Fibroblast of lung (primary cell): ENCODE measurements at places on chromosomes 11 and 22.
A peak's percentile ranks its signal among the peaks of the same experiment; 100 is the strongest.

- DNase-seq, result no peak
Observed at GRCh38 chr11:84419616-84420015, 1133.4 kb upstream of the CCDC90B start.

DNA sequence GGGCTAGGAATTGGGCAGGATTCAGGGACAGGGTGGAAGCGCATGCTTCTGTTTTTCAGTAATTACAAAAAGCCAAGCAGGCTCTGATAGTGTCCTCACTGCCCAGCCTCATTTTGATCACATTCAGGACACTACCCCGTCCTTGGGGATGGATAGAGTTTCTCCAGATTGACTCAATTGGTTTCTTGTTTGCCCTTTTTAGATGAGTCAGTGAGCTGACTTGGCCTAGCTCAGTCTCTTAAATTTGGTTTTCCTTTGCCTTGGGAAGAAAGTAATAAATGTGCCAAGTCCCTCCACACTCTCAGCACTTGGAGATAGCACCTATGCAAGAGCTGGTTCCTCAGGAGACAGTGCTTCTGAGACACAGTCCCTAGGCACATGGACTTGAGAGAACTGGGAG is 25.5 kb downstream of the DKK3 start:
- peak; percentile 72 for DNase-seq

DNA sequence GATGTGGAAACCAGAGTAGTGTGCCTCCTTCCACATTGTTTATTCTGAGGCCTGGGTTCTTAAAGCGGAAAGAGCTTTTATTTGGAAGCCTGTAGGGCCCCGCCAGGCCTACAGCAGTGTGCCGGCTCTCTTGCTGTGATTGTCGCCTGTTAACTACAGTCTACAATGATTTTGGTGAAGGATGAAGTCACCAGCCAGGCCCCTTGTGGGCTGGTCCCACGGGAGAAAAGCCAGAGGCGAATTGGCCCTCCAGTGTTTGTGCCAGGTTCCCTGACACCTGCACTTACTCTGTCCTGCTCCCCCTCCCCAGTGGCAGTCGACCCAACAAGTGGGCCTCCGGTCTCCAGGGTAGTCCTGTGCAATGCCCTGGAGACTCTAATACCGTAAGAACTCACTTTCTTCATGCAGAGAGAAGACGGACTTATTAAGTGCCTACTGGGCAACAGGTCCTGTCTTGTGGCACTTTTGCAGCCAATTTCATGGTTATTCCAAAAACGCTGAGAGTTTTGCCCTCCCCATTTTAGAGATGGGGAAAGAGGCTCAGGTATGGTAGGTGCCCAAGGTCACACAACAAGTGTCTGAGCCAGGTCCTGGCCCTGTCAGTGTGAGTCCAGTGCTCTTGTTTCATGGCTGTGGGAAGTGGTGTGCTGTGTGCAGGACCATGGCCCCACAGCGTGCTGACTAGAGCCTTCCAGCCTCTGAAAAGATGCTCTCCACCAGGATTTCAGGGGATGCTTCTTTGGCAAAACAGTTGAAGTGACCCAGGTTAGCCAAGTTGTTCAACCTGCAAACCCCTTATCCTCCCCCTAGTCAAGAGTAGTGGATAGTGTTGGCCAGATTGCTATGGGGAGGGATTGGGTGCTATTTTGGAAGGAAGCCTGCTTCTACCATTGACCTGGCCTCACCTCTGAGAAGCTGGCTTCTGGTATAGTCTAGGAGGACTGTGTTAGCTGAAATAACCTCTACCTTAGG is 1.4 kb downstream of the MICAL2 start:
- DNase-seq, result no peak

GRCh38 chr11:70727899-70728620 is 329.7 kb downstream of the CTTN start:
- DNase-seq, result no peak

GRCh38 chr22:44730490-44731356 is 21.7 kb upstream of the ARHGAP8 start:
- no peak for DNase-seq

DNA sequence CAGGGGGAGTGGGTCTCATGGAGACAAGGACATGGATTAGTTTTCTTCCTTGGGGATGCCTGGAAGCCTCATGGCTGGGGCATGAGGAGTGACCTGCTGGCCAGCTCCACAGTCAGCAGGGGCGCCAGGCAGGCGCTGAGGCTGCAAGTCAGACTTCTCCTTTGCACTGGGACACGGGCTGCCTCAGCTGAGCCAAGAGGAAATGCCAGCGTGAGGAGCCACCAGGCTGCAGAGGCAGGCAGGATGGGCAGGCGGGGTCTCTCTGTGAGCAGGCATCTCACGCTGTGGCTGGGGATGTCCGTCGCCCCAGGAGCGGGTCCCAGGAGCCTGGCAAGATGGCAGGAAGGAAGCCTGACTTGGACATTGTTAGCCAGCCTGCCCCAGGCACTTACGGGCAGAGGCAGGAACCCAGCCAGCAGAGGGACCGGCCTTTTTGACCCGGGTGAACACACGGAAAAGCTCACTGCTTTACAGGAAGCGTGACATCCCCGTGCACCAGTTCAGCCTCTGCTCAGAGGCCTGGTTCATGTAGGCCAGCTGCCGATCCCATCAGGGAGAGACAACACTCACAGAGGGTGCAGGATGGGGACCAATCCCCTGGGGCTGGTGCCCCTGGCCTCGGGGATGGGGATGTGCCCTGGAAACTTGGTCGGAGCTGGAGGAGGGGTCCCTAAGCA is 10.2 kb downstream of the GNB1L start:
- peak; percentile 56 for DNase-seq

DNA sequence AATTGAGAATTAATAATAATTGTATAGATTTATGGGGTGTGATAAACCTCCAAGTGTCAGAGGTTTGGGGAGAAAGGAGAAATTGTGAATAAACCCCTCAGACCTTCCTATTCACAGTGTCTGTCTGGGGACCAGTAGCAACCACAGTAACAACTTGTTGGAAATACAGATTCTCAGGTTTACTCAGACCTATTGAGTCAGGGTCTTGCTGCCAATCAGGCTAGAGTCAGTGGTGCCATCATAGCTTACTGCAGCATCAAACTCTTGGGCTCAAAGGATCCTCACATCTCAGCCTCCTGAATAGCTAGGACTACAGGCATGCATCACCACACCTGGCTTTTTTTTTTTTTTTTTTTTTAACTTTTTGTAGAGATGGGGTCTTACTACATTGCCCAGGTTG is 17.3 kb downstream of the SLC3A2 start:
- no peak for DNase-seq

DNA sequence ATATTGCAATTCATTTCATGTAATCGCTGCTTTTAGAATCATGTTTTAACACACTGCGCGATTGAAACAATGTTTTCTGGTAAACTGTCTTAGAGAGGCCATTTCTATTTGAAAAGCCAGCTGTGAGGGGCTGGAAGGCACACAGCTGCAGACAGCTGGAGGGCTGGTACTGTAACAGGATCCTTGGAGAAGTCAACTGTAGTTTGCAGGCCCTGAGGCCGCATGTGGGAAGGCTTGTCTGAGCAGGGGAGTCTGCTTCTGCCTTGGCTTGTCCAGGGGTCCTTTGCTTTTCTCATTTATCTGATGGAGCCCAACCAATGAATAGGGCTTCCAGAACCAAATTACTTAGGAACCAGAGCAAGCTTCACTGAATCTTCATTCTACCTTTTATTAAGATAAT is 313.5 kb downstream of the BLID start:
- DNase-seq, result peak; percentile 79

GRCh38 chr22:26786398-26786797 is 129.0 kb downstream of the MIAT start:
- DNase-seq, result no peak

- DNase-seq, result no peak
Observed at GRCh38 chr11:15204711-15205110, 90.0 kb downstream of the INSC start.

GRCh38 chr11:450809-451451 is 851 bp downstream of the PTDSS2 start:
- peak; percentile 63 for DNase-seq

DNA sequence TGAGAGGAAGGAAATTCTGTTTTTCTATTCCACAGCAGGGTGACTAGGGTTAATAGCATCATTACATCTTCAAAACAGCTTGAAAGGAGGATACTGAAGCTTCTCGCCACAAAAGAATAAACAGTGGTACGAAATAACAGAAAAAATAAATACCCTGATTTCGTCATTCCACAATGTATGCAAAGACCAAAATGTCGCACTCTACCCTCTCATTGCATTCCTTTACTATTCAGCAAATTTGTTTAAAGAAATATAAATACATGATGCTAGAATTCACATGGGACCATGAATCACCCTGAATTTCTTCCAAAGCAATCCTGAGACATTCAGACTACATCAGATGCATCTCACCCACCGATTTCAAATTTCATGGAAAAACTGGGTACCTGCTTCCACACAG is 112.3 kb upstream of the TOP3B start:
- no peak for DNase-seq

DNA sequence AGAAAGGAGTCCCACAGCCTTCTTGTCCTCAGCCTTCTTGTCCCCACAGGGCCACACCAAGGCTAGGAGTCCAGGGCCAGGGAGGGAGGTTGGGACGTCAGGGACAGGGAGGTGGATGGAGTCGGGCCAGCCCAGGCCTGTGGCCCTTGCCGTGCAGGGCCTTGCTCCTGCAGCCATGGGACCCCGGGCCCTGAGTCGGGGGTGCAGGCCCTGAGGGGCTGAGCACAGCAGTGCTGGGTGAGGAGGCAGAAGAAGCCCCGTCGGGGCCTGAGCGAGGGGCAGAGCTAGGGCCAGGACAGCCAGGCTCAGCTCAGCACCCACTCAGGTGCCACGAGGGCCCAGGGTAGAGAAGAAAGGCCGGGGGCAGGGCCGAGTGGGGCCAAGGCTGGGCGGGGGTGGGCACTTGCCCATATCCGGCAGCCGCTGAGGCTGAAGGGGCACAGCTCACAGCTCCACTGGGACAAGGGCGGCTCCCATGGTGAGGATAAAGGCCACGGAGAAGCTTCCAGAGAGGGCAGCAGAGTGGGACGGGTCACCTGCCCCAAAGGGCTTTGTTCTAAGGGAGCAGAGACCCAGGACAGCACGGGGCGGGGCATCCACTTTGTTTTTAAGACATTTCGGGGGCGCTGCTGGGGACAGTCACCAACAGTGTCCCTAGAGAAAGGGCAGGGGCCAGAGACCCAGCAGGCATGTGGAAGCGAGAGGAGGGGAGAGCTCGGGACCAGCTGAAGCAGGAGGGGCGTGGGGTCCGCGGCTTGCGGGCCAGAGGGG is 3.6 kb downstream of the MLC1 start:
- no peak for DNase-seq

- DNase-seq, result no peak
Observed at GRCh38 chr22:23213581-23214334, 33.4 kb downstream of the BCR start.

GRCh38 chr22:19632668-19633148 is 81.6 kb upstream of the SEPTIN5 start:
- DNase-seq, result peak; percentile 4

- DNase-seq, result no peak
Observed at GRCh38 chr11:134905928-134906327, 493.9 kb upstream of the B3GAT1 start.

DNA sequence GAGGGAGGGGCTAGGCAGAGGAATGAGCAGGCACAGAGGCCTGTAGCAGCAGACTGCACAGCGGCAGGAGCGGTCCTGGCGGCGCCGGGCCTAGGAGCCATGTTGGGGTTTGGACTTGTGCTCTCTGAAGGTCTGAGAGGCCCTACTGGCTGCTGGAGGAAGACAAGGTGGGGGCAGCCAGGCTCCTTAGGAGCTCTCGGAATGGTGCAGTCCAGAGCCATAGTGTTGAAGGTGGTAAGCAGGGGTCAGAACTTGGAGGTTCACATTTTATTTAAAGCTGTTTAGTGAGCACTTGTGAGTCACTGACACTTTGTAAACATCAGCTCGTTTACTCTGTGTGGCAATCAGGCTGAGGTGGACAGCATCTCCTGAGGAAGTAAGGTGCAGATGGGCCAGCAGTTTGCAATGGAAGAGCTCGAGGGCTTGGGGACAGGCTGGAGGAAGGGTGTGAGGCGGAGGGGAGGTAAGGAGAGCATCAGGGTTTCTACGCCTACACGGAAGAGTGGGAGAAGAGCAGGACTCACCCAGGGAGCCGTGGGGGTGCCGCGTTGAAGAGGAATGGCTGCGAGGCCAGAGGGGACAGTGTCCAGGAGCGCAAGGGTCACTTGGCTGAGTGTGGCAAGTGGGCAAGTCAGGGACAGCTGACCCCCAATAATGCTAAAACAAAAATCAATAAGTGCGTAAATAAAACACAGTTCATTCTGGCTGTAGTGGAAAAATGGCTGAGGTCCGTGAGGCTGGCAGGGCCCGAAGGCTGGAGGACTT is 10.0 kb upstream of the TMEM191C start:
- no peak for DNase-seq

GRCh38 chr11:96748639-96749370 is 359.0 kb downstream of the JRKL start:
- peak; percentile 51 for DNase-seq

- DNase-seq, result peak; percentile 73
Observed at GRCh38 chr22:35219012-35219411, 38.3 kb upstream of the HMGXB4 start.

GRCh38 chr11:66689661-66690590 is 12.2 kb upstream of the RBM4B start:
- DNase-seq, result no peak

- no peak for DNase-seq
Observed at GRCh38 chr11:12130180-12130980, 20.0 kb downstream of the MICAL2 start.

DNA sequence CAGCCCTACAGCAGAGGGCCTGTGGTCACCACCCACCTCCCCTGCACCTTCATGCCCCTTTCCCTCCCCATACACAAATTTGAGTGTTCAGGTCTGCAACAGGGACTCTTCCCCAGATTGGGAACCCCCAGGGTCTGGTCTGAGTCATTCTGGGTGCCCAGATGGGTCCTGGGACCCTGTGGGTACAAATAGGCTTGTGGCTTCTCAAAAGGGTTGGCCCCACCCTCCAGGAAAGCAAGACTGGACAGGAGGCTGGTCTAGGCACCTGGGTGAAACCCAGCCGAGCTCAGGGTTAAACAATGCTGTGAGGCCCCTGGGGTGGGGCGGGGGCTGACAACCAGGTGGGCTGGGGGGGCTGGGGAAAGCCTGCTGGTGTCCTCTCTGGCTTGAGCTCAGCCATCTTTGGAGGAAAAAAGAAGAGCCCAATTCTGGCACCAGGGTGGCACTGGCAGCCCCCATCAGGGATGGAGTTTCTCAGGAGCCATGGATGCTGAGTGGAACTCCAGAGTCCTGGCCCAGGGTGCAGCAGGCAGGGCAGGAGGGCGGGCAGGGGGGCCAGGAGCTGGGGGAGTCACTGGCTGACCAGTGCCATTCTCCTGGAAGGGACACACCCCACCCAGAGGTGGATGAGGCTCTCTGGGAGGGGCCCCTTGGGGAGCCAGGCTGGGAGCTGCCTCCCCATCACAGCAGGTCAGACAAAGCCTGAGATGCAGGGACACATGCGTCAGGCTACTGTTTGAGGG is 1.1 kb downstream of the SEPTIN5 start:
- no peak for DNase-seq
